ENCODE measurements at places on chromosomes 7 and 10. TPM values are rescaled to one million over a fixed set of nuclear protein-coding genes. Genes with fewer than 3 reads are reported as not detected.

LRRN3 gene
- 0.11 TPM for total RNA-seq

SLC26A4 gene
- 0.11 TPM for total RNA-seq

JCAD gene
- 43.5 TPM for total RNA-seq

MRPS16 gene
- total RNA-seq = 43.6 TPM

AKR1D1 gene
- not detected for total RNA-seq

OR2A1 gene
- not detected for total RNA-seq

ANK3 gene
- total RNA-seq = 239 TPM

OR2F2 gene
- total RNA-seq = not detected

PON3 gene
- total RNA-seq = 5.1 TPM

EBLN1 gene
- not detected for total RNA-seq

RGR gene
- total RNA-seq = not detected

KIAA1549 gene
- total RNA-seq = 14.3 TPM

LIPJ gene
- not detected for total RNA-seq

LEP gene
- total RNA-seq = under 0.01 TPM

ENO4 gene
- total RNA-seq = not detected

PRSS2 gene
- not detected for total RNA-seq

CYP3A5 gene
- total RNA-seq = under 0.01 TPM

BTBD16 gene
- total RNA-seq = not detected

CDC14C gene
- total RNA-seq = 0.11 TPM

ICA1 gene
- 9.2 TPM for total RNA-seq

DNA2 gene
- total RNA-seq = 5.0 TPM

RSPH10B2 gene
- total RNA-seq = not detected

NOD1 gene
- total RNA-seq = 7.1 TPM

SORBS1 gene
- 1.6 TPM for total RNA-seq

PDE1C gene
- total RNA-seq = 0.22 TPM
